ENCODE measurements at places on chromosomes 5 and 9.

DNA sequence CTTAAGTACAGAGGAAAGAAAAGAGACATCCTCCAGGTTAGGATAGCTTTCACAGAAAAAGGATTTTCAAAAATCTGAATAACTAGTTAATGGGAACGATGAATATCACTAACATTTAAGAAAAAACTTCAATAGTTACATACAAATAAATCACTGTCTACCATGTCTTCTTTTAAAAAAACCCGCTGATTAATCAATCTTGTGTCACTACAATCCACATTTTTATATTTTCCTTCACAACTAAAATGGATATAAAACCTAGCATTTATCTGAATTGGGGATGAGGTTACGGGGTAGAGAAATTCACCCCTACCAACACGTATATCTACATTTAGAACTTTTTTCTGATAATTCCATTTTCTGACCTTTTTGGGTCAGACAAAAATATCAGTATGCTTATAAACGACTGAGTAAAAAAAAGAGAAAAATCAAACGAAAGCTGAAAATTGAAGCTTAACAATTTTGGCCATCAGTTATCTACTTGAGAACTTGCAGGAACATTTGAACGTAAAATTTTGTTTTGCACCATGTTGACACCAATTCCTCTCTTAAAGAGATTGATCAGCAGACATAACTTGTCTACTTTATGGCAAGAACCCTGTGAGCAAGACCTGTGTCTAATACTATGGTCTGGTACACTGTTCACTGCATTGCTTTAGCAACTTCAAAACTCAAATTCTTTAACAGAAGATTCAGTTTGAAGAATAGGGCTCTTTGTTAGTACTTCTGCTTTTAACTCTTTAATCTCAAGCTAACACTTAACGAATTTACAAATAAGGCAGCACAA is 4.8 kb downstream of the NR3C1 start:
- DNase-seq = no peak

DNA sequence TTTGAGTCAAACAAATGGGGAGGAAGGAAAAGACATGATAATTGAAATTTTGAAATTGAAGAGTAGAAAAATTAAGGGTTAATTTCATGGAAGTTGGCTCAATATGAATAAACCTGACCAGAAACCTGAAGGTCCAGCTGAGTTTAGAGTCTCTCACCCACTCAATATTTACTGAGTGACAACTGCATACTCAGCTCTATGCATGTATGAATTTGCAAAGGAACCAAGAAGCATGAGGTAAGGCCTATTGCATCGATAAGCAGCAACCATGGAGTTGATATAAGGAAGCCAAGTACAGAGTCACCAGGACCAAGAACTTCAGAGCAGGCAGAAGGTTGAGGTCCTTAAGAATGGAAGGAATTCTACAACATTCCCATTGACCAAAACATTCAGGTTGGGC is 163.4 kb downstream of the SEMA5A start:
- no peak for DNase-seq

DNA sequence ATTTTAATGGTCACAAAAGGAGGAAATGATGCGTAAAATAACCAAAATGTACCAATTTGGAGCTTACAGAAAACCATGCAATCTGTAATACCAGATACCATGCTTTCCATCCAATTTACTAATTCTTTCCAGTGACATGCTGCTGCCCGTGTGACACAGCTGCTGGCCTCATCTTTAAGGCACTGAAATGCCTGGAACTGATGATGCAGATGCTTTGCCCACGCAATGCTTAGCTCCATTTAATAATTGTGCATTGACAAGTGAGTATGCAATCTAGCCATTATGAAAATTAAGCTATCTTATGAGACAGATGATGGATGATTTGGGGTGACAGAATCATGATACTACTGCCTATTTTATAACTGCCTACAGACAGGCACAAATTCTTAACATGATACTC is 169.2 kb upstream of the CTNND2 start:
- no peak for DNase-seq

GRCh38 chr9:14238079-14238478 is 75.9 kb downstream of the NFIB start:
- no peak for DNase-seq
